GM10248 (cell line): ENCODE measurements at places on chromosomes 7 and 10.

- DNase-seq, result no peak
These were observed 34.0 kb downstream of the DKK1 start for GRCh38 chr10:52348037-52348564.

- DNase-seq, result no peak
These were observed 4.9 kb downstream of the SMARCD3 start for GRCh38 chr7:151243408-151244195.

DNA sequence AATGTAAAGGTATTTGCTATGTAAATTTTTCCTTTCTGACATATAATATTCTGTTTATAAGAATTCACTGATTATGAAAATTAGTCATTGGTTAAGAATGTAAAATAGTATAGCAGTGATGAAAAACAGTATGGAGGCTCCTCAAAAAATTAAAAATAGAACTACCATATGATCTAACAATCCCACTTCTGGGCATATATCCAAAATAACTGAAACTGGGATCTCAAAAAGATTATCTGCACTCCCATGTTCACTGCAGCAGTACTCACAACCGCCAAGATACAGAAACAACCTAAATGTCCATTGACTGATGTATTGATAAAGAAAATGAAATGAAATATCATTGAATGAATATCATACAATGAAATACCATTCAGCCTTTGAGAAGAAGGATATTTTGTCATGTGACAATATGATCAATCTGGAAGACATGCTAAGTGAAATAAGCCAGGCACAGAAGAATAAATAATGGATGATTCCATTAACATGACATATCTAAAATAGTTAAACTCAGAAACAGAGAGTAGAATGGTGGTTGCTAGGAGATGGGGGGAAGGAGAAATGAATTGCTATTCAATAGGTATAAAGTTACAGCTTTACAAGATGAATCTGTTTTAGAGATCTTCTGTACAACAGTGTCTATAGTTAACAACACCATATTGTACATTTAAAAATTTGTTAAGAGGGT, 14.0 kb downstream of the C10orf88 start:
- DNase-seq, result no peak

GRCh38 chr10:71031026-71031425, 142.7 kb upstream of the PCBD1 start:
- no peak for DNase-seq
